ENCODE measurements at places on chromosomes 7 and 10.

GRCh38 chr7:76108540-76109233 lies 60.8 kb downstream of the MDH2 start:
- DNase-seq = no peak

- no peak for DNase-seq
Observed at GRCh38 chr10:112637901-112638300, 190.9 kb downstream of the VTI1A start.

DNA sequence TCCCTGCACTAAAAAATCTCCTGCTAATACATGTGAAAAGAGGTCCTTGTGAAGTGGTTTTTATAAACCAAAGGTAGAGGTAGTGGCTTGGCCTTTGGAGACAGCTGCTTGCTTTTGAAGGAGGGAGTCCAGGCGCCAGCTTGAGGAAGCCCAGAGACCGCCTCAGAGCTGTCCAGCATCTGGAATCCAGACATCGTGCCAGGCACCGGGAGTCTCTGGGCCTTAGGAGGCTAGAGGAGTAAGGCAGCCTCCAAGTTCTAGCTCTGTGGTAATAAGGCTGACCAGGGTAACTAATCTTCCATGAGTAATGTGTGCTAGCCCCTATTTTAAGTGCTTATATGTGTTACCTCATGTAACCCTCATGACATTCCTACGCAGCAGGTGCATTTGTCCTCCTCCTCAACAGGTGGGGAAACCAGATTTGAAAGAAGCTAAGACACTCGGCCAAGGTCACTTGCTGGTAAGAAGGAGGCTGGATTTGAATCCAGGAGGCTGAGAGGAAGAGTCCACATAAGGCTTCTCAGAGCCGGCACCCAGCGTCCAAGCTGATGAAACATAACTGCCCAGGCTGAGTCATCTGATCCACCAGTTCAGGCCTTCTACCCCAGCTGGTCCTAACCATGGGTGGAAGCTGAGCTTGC lies 26.1 kb downstream of the PRLHR start:
- DNase-seq = no peak

- DNase-seq = no peak
Observed at GRCh38 chr10:14486777-14487487, 156.2 kb upstream of the FRMD4A start.

DNA sequence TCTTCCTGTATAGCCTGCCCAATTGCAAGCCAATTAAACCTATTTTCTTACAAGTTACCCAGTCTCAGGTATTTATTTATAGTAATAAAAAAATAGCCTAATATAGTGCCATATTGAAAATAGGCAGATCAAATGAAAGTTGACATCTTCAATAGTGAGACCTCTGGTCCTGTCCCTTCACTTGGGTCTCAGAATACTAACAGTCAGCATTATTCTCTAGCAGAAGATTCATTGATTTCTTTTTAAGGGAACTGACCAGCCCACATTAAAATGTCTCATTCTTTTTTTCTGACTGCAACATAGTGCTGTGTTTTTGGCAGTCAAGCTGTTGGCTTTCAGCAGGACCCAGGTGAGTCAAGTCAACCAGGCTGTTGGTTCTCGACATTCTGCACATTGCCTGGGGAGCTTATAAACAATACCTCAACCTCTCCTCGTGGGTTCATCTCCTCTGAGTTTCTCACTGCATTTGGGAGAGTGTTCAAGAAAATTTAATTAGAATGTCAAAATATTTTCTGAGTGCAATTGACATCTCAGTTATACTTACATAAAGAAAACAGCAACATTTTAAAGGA lies 109.8 kb downstream of the MKX start:
- DNase-seq = no peak

GRCh38 chr10:33353853-33354252 lies 19.4 kb upstream of the NRP1 start:
- DNase-seq = no peak

- no peak for DNase-seq
Observed at GRCh38 chr10:127882801-127883459, 9.8 kb downstream of the CLRN3 start.

- DNase-seq = no peak
Observed at GRCh38 chr10:436911-437665, 252.4 kb downstream of the DIP2C start.

- DNase-seq = no peak
Observed at GRCh38 chr10:69469976-69470375, 18.7 kb downstream of the TSPAN15 start.

- no peak for DNase-seq
Observed at GRCh38 chr7:127390817-127391590, 1.5 kb downstream of the ZNF800 start.

- no peak for DNase-seq
Observed at GRCh38 chr7:98668255-98668654, 51.2 kb downstream of the NPTX2 start.

GRCh38 chr10:129102906-129103693 lies 363.9 kb upstream of the MGMT start:
- DNase-seq = no peak

DNA sequence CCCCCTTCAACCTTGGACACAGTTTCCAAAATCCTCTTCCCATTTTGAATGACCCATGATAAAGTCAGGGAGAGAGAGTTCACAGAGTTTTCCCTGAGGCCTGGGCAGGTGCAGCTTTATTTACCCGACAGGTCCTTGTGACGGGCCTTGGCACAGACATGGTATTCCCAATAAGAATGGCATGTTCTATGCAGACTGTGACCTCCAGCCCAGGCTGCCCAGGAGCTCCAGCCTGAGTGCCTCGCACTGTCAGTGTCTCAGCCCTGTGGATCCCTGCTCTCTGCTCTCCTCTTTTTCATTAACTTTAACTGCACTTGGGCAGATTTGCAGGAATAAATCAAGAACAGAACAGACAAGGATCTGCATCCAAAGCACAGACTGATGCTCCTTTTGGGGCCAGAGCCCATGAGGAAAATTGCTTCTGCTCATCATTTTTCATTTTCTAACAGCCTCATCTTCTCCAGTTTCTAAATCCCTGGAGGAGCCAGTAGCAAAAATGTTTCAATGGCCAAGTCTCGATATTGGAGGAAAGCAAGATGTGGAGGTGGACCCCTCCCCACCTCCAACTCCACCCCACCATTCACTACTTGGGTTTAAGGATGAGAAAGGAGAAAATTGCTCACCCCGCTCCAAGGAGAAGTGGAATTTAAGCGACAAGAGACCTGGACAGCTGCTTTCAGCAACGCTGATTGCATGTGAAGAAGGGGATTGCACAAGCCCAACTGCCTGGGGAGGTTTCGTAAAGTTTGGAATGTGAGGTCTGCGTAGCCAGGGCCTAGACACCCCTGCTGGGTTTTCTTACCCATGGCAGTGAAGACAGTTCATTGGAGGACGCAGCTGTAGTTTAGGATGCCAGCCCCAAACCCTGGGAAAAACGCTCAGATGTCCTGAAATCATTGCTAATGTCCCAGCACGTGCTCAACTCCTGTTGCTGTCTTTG lies 225.9 kb downstream of the WDR11 start:
- DNase-seq = no peak

- no peak for DNase-seq
Observed at GRCh38 chr10:62087329-62087728, 181.3 kb downstream of the RTKN2 start.

DNA sequence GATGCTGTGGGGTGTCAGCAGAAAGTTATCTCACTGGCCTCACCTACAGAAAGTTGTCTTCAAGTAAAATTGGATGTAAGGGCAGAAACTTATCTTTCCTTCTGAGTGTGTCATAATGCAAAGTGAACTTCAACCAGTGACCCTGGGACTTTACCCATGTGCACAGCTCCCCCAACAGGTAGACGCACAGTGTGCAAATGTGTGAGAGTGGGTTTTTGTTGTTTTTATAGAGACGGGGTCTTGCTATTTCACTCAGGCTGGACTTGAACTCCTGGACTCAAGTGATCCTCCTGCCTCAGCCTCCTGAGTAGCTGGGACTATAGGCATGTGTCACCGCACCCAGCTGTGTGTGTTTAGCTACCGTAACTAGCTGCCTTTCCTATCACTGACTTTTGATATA lies 6.4 kb upstream of the KAZALD1 start:
- DNase-seq = no peak

GRCh38 chr10:71651428-71651827 lies 68.2 kb downstream of the C10orf105 start:
- no peak for DNase-seq

DNA sequence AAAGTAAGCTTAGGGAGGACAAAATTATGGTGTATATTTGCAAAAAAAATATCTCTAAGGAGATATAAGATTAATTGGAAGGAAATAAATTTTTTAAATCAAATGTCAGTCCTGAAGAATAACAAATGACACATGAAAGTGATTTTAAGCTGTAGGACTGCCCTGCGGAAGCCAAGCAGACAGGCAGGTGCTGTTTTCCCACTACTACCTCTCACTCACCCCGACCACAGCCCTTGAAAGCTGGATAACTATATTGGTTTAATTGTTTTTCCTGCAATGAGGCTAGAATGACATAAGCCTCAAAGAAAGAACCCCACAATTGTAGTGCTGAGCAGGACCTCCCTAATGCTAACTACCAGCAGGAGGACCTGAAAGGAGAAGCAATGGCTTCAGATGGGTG lies 68.6 kb upstream of the VIPR2 start:
- DNase-seq = no peak

- DNase-seq = no peak
Observed at GRCh38 chr7:26663874-26664273, 200.5 kb downstream of the SKAP2 start.

- DNase-seq = peak; percentile 38
Observed at GRCh38 chr10:126468876-126469643, 80.8 kb upstream of the ADAM12 start.

GRCh38 chr7:68816491-68816890 lies 781.8 kb upstream of the AUTS2 start:
- DNase-seq = no peak

GRCh38 chr10:17407047-17407446 lies 47.3 kb downstream of the ST8SIA6 start:
- no peak for DNase-seq

DNA sequence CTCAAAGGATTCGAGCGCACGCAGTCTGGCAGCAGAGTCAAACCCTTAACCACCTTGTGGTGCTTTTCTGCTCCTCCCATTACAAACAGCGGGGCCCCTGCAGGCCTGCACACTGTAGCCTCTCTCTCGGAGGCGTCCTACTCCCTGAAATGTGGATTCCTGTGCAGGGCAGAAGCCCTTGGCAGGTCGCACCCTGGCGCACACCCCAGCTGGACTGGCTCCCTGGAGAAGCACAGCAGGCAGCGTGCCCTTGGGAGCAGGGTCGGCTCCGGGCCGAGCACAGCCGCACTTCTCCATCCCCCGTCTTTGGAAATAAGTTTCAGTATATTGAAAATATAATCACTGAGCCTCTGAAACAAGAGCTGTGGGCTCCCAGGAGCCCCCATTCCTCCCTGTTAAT lies 144.1 kb downstream of the C10orf105 start:
- no peak for DNase-seq

- DNase-seq = no peak
Observed at GRCh38 chr7:102193806-102194205, 92.9 kb upstream of the SH2B2 start.

GRCh38 chr7:118250860-118251494 lies 26.5 kb downstream of the ANKRD7 start:
- DNase-seq = no peak

DNA sequence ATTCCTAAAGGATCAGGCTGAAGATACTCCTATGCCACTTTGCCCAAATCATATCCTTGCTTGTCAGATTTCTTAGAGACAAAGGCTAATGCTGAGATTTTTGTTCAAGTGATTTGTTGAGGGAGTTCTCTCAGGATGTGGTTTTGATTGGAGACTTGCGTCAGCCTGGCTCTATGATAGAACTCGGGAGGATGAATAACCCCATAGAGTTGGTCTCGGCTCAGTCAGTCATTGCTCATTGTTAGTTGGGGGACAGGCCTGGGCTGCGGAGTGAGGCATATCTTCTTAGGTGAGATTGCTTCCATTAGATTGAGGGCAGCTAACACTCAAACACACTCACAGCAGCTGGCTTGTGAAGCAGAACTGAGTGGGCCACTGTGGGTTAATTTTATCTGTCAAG lies 203.4 kb downstream of the KIF20B start:
- peak; percentile 7 for DNase-seq

GRCh38 chr10:102421757-102422512 lies 1.3 kb downstream of the FBXL15 start:
- DNase-seq = no peak

DNA sequence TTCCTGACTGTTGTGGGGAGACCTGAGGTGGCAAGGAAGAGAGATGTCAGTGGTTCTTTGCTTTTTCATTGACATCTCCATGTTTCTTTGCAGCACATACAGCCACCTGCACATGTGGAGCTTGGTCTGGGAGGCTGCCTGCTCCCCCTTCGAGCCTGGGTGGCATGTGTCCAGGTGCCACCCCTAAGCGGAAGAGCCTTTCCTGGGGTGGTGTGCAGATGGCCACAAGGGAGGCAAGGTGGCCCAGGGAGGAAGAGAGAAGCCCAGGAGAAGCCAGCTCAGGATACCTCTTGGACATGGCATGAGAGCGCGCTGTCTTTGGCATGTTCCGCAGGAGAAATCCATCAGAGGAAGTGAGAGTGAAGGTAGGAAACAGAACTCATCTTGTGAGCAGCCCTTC lies 105.9 kb upstream of the NPTX2 start:
- DNase-seq = no peak

- no peak for DNase-seq
Observed at GRCh38 chr7:134084488-134085144, 42.5 kb upstream of the LRGUK start.

Data from activated CD4-positive, alpha-beta T cell treated with anti-CD3 and anti-CD28 coated beads, Interleukin-10, Interleukin-2, amounts not matched to agents 100 ng/mL and 50 ng/mL, durations not matched to agents 16 hours and 8 hours (primary cell).